ENCODE measurements at places on chromosomes 6 and 20.
A peak's percentile ranks its signal among the peaks of the same experiment; 100 is the strongest.

- no peak for DNase-seq
These were observed 140.8 kb upstream of the AGPAT4 start for GRCh38 chr6:161414707-161415106.

GRCh38 chr6:136587527-136587926, 37.3 kb upstream of the MAP7 start:
- DNase-seq, result no peak

DNA sequence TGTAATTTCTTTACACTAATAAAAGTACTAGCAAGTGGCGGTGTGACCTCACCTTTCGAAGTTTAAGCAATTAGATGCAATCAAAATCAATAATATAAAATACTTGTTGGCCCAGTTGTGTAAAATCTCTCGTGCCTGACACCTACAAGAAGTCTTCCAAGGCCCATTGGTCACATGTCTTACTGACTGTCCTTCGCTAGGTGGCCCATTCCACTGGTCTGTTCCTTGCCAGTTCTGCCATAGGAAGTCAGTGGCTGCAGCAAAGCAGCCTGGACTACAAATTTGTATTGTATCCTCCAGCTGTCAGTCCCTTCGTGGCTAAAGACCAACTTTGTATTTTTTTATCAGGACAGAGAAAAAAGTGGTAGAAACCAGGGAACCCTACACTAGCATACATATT, 61.8 kb downstream of the CYB5R4 start:
- no peak for DNase-seq

- no peak for DNase-seq
These were observed 611.3 kb downstream of the HDGFL1 start for GRCh38 chr6:23180504-23181293.

DNA sequence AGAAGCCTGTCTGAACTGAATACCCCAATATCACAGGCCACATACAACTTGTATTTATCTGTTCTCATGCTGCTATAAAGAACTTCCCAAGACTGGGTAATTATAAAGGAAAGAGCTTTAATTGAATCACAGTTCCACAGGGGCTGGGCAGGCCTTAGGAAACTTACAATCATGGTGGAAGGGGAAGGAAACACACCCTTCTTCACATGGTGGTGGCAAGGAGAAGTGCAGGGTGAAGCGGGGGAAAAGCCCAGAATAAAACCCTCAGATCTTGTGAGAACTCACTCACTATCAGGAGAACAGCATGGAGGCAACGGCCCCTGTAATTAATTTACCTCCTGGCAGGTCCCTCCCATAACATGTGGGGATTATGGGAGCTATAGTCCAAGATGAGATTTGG, 50.3 kb upstream of the FNDC1 start:
- no peak for DNase-seq

GRCh38 chr6:52208612-52209011, 22.4 kb downstream of the IL17A start:
- no peak for DNase-seq

DNA sequence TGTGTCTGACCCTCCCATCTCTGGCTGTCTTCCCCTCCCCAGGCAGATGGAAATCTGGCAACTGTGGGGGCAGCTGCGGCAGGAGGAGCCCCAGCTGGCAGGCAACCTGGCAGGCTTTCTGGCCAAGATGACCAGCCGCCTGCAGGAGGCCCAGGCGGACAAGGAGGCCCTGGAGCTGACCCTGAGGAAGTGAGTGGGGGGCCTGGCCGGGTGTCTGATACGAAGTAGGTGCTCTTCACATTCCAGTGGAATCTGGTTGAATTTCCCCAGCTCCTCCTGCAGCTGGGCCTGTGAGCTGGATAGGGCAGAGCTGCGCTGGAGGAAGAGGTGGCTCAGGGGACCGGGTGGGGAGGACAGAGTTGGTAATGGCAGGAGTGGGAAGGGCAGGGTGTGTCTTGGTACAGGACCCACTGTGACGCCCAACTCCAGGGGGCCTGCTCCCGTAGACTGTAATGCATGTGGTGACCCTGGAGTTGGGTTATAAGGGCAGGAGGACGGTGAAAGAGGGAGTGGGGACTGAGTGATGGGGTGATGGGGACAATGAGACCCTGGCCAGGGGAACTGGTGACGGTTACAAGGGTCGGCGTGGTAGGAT, 19.7 kb downstream of the RAB44 start:
- no peak for DNase-seq

DNA sequence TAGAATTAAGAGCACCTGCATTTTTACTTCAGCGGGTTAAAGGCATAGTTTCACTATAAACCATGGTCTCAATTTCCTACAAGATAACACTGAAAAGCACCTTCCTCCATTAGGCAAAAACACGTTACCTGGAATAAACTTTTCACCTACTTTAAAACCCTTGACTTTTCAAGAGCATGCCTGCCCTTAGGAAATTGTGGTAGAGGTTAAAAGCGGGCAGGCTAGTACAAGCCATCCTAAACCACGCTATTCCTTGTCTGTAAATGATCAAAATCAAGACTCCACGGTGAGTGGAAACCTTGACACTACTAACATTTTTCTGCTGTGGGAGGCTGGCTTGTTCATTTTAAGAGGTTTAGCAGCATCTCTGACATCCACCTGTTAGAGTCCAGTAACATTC, 43.9 kb downstream of the NR2E1 start:
- DNase-seq, result no peak

DNA sequence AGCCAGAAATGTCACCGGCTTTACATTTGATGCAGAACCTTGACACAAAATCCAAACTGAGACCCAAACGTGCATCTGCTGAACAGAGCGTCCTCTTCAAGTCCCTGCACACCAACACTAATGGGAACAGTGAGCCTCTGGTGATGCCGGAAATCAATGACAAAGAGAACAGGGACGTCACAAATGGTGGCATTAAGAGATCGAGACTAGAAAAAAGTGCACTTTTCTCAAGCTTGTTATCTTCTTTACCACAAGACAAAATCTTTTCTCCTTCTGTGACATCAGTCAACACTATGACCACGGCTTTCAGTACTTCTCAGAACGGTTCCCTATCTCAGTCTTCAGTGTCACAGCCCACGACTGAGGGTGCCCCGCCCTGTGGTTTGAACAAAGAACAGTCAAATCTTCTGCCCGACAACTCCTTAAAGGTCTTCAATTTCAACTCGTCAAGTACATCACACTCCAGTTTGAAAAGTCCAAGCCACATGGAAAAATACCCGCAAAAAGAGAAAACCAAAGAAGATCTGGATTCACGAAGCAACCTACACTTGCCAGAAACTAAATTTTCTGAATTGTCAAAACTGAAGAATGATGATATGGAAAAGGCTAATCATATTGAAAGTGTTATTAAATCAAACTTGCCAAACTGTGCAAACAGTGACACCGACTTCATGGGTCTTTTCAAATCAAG, 108.4 kb downstream of the RTN4IP1 start:
- DNase-seq, result peak; percentile 83

GRCh38 chr6:135606392-135606791, 108.9 kb upstream of the AHI1 start:
- DNase-seq, result no peak

GRCh38 chr20:21357844-21358243, 39.5 kb downstream of the NKX2-4 start:
- DNase-seq, result no peak

DNA sequence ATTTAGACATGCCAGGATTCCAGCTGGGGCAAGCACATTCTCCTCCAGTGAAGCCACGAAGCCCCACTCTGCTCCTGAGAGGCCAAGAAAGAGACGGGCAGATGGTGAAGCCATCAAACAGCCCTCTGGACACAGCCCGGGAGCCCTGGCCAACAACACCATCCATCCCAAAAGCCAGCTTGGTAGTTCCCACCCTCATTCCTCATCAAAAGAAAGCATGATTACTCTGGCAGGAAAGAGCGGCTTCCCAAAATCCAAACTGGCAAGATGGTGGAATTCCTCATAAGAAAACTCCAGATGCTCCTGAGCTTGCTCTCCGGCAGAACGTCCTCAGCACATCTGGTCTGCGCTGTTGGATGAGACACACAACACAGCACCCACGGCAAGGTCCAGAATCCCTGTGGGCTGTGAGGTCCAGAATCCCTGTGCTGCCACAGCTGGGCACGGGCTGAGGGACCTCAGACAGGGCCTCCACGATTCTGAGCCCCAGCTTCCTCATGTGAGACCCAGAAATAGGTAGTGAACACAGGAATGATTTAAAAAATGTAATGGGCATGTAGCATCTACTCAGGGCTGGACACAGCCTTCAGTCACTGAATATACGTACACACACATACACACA, 52.6 kb downstream of the THBS2 start:
- no peak for DNase-seq

DNA sequence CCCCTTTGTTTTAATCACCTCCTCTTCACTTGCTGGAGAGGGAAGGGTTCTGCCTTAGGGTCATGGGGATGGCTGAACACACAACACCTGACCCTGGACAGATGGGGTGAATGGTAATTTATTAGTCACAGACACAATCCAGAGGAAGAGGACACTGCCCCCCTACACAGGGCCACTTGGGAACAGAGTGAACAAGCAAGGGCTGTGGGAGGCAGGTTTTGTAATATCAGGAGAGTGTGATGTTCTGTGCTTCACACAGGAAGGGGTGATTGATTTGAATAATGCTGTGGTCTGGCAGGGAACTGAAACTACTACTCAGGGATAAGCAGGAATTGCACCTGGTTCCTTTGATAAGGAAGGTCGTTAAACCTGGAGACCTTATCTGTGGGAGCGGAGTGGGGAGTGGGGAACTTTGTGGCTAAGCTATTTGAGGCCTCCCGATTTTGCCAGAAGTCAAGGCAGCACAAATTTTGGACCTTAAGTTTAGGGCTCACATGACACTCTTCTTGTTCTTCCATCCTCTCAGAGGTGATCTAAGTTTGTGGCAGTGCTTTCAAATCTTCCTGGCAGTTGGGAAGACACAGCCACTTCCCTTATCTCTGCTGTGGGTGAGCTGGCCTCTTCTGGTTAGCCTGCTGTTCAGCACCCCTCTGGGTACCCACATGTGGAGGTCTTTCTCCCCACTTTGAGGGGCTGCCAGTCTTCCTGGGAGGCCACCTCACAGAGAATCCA, 77.8 kb downstream of the CD164 start:
- peak; percentile 40 for DNase-seq

- DNase-seq, result no peak
These were observed 9.5 kb upstream of the SNAP25 start for GRCh38 chr20:10209091-10209490.

- DNase-seq, result no peak
These were observed 263.9 kb upstream of the JARID2 start for GRCh38 chr6:14981960-14982359.

DNA sequence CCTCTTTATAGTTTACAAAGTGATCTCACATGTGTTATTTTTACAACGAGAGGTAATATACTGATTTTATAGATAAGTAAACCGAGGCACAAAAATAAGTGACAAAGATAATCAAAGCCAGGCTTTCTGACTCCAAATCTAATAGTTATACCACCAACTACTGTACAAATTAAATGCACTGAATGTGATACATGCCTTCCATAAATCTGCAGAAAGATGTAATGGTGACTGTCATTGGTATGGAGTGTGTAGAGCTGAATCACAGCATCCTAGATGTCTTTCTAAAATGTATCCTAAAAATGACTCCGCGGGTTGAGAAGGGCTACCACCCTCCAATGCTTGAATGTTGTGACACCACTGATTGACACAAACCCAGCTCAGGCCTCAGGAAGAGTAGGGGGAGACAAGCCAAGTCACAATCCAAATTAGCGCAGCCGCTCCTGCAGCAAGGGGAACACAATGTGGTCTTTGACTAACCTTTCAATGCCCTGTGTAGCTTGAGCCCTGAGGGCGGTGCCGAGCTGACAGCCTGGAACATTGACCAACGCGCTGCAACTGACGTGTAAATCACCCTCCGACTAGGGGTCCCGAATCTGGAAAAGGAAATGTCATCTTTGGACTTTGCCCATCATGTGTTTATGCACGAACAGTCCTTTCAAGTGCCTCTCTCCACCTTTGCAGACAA, 136.8 kb downstream of the OLIG3 start:
- DNase-seq, result no peak

All from activated T-cell treated with anti-CD3 and anti-CD28 coated beads, Interleukin-2, amount 50 U/mL, for 48 hours (primary cell).